ENCODE measurements at places on chromosomes 7 and 10.
A peak's percentile ranks its signal among the peaks of the same experiment; 100 is the strongest.

DNA sequence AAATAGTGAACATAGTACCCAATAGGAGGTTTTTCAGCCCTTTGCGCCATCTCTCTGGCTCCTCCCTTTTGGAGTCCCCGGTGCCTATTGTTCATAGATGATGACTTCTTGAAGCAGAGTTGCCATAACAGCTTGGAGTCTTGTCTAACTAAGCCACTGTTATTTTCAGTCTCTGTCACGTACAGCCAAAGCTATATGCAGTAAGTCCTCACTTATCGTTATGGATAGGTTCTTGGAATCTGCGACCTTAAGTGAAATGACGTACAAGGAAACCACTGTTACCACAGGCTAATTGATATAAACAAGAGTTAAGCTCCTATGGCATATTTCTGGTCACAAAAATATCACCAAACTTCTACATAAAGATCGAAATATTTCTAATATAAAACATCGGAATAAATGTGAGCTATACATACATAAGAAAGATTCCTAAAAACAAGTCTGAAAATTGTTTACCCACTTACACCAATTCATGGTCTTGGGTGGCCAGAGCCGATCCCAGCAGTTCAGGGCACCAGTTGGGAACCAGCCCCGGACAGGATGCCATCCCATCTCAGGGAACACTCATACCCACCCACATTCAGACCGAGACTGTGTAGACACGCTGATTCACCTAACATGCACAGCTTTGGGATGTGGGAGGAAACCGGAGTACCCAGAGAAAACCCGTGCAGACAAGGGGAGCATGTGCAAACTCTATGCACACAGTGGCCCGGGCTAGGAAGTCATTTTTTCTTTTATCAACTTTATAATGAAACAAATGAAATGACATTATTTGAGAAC is 76.0 kb upstream of the PRPS1L1 start:
- no peaks in the 10 kb centered on the region for H3K27me3 ChIP-seq
- no peak overlapping the region for H3K27ac ChIP-seq
- H3K36me3 ChIP-seq = peaks cover 3% of the 10 kb centered on the region
- no peak overlapping the region for H3K4me3 ChIP-seq
- no peaks in the 10 kb centered on the region for H3K4me1 ChIP-seq

- H3K36me3 ChIP-seq = no peaks in the 10 kb centered on the region
- peaks cover 9% of the 10 kb centered on the region for H3K4me1 ChIP-seq
- peak overlapping the region; percentile 1 for H3K27ac ChIP-seq
- H3K27me3 ChIP-seq = peaks cover 7% of the 10 kb centered on the region
Observed at GRCh38 chr7:39733881-39734632, 110.7 kb downstream of the RALA start.

GRCh38 chr10:85545874-85546273 is 820.7 kb downstream of the GRID1 start:
- H3K4me3 ChIP-seq = no peak overlapping the region
- no peaks in the 10 kb centered on the region for H3K36me3 ChIP-seq
- DNase-seq = no peak
- H3K27me3 ChIP-seq = no peaks in the 10 kb centered on the region

DNA sequence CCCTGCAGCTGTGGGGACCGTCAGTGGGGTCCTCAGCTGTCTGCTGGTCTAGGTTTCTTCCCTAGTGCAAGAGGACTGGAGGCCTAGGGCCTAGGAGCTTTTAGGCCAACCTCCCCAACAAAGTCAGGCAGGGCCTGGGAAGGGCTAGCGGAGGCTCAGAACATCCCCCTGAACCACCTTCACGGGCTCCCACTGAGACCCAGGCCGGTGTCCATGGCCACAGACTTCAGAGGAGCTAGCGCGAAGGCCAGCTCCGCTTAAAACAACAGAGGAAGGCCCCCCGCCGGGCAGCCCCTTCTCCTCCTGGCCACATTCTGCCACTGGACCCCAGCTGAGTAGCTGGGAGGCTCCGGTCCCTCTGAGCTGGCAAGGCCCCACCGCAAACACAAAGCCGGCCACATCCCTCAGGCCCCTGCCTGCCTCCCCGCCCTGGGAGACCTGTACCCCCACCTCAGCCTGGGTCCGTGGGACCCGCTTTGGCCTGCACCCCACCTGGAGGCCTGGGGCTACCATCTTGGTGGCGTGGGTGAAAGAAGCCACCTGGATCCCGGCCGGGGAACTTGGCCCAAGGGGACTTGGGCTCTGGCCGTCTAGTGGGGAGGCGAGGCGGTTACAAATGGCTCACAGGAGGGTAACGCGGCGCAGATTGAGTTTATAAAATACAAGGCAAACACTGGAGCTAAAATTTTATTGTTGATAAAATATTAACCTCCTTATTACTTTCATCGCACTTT is 5.4 kb upstream of the UNCX start:
- H3K27me3 ChIP-seq = peaks cover 100% of the 10 kb centered on the region
- peak; percentile 64 for DNase-seq
- H3K27ac ChIP-seq = no peak overlapping the region

DNA sequence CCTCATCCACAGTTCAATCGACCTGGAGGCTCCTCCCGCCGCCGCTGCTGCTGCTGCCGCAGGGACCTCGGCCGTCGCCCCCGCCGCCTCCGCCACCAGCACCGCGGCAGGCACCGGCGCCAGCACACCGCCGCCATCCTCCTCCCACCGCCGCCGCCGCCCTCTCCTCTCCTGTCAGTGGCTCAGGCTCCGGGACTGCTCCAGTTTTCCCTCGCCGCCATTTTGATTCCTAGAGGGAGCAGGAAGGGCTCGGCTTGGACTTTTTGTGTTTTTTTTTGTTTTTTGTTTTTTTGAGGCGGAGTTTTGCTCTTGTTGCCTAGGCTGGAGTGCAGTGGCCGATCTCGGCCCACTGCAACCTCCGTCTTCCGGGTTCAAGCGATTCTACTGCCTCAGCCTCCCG is 3.0 kb upstream of the MCM10 start:
- H3K36me3 ChIP-seq = no peaks in the 10 kb centered on the region
- H3K27ac ChIP-seq = no peak overlapping the region
- peak; percentile 19 for DNase-seq
- peaks cover 7% of the 10 kb centered on the region for H3K4me1 ChIP-seq
- H3K4me3 ChIP-seq = no peak overlapping the region
- H3K27me3 ChIP-seq = no peaks in the 10 kb centered on the region

GRCh38 chr7:55587687-55588378 is 15.5 kb upstream of the VOPP1 start:
- no peak overlapping the region for H3K4me3 ChIP-seq

- no peak overlapping the region for H3K4me3 ChIP-seq
- no peaks in the 10 kb centered on the region for H3K27me3 ChIP-seq
- H3K4me1 ChIP-seq = no peaks in the 10 kb centered on the region
Observed at GRCh38 chr7:63093481-63093880, 905.2 kb upstream of the ZNF722 start.

DNA sequence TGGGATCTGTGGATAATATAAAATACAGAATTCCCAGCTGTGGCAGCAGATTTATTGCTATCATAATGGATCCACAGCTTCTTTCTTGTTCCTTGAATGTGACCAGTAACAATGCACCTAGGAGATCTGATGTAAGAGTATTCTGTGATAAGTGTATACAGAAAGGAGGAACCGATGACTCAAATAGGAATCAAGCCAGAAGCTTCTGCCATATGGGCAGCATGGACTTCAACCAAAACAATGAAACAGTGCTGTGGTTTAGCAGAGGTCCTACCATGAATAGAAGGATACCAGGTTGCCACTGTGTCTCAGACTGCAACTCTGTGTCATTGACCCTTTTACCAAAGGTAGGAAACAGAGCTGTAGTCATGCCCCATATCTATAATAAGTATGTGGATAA is 81.8 kb downstream of the PTPRZ1 start:
- DNase-seq = no peak
- H3K36me3 ChIP-seq = no peaks in the 10 kb centered on the region
- no peaks in the 10 kb centered on the region for H3K27me3 ChIP-seq
- peaks cover 3% of the 10 kb centered on the region for H3K4me1 ChIP-seq
- no peak overlapping the region for H3K27ac ChIP-seq

- no peak overlapping the region for H3K27ac ChIP-seq
- H3K36me3 ChIP-seq = no peaks in the 10 kb centered on the region
- no peak overlapping the region for H3K4me3 ChIP-seq
Observed at GRCh38 chr7:37672926-37673325, 10.6 kb upstream of the GPR141 start.

DNA sequence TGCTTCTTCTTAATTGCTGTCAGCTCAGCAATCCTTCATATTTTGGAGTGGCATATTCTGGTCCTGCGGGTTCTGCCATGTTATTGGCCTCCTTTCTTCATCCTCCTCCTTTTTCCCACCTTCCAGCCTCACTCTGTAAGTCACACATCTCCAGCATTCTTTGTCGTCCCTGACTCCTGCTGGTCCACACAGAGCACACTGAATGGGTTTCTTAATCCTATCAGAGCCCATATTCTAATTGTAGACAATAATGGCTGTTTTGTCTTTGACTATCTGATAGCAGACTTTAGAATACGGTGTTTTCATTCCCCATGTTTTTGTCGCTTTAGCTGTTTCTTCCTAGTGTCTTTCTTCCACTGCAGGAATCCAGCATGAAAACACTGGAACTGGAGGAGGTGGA is 389.6 kb downstream of the REEP3 start:
- peak overlapping the region; percentile 87 for H3K27ac ChIP-seq
- peak; percentile 89 for DNase-seq
- H3K4me1 ChIP-seq = peaks cover 41% of the 10 kb centered on the region
- no peaks in the 10 kb centered on the region for H3K27me3 ChIP-seq
- H3K4me3 ChIP-seq = peak overlapping the region; percentile 4

DNA sequence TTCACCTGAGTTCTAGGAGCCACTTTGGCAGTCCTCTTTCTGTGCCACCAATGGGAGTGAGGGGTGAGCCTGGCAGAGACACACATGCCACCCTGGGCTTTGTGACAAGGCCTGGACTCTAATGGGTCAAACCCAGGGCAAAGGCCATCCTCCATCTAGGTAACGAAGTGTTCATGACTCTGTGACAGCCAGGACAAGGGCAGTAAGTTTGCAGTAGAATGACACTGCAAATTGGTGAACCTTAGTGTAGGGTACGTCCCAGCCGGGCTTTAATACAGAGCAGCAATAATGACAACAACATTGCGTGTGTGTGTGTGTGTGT is 43.3 kb downstream of the PAPSS2 start:
- no peak overlapping the region for H3K4me3 ChIP-seq
- no peak for DNase-seq
- no peaks in the 10 kb centered on the region for H3K27me3 ChIP-seq
- no peaks in the 10 kb centered on the region for H3K4me1 ChIP-seq
- no peaks in the 10 kb centered on the region for H3K36me3 ChIP-seq

GRCh38 chr7:139106959-139107358 is 2.6 kb downstream of the ZC3HAV1 start:
- H3K36me3 ChIP-seq = no peaks in the 10 kb centered on the region
- DNase-seq = no peak
- H3K27me3 ChIP-seq = peaks cover 52% of the 10 kb centered on the region
- H3K27ac ChIP-seq = no peak overlapping the region
- H3K4me3 ChIP-seq = no peak overlapping the region

DNA sequence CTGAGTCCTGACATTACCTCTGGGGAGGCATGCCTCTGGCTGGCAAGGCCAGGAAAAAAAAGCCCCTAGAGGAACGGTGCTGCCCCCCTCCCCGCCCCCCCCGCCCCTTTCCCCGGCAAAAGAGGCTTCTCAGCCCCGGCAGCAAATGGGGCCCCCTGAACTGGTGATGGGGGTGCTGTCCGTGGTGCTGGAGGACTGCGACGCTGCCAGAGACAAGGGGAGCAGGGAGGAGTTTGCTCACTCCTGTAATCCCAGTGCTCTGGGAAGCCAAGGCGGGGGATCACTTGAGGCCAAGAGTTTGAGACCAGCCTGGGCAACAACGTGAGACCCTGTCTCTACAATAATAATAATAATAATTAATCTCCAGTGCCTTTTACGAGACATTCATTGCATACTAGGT is 23.7 kb downstream of the SRRM3 start:
- H3K36me3 ChIP-seq = no peaks in the 10 kb centered on the region
- no peak overlapping the region for H3K4me3 ChIP-seq
- peak; percentile 88 for DNase-seq
- peaks cover 5% of the 10 kb centered on the region for H3K4me1 ChIP-seq
- no peak overlapping the region for H3K27ac ChIP-seq

- H3K4me1 ChIP-seq = peaks cover 53% of the 10 kb centered on the region
- no peaks in the 10 kb centered on the region for H3K36me3 ChIP-seq
- DNase-seq = no peak
- peak overlapping the region; percentile 40 for H3K27ac ChIP-seq
- H3K4me3 ChIP-seq = no peak overlapping the region
Observed at GRCh38 chr10:51907361-51907760, 208.0 kb upstream of the CSTF2T start.

GRCh38 chr10:7948371-7949000 is 106.0 kb upstream of the GATA3 start:
- H3K4me1 ChIP-seq = no peaks in the 10 kb centered on the region
- H3K27ac ChIP-seq = no peak overlapping the region
- H3K4me3 ChIP-seq = no peak overlapping the region
- no peaks in the 10 kb centered on the region for H3K36me3 ChIP-seq
- H3K27me3 ChIP-seq = no peaks in the 10 kb centered on the region
- DNase-seq = no peak

- no peak overlapping the region for H3K27ac ChIP-seq
- no peaks in the 10 kb centered on the region for H3K27me3 ChIP-seq
- no peak for DNase-seq
Observed at GRCh38 chr10:4646547-4646946, 179.5 kb upstream of the AKR1E2 start.

- H3K36me3 ChIP-seq = no peaks in the 10 kb centered on the region
- no peaks in the 10 kb centered on the region for H3K27me3 ChIP-seq
- H3K27ac ChIP-seq = no peak overlapping the region
Observed at GRCh38 chr7:879093-879492, 2.7 kb downstream of the GET4 start.

GRCh38 chr10:88852327-88852726 is 683 bp upstream of the ANKRD22 start:
- no peak for DNase-seq
- no peaks in the 10 kb centered on the region for H3K27me3 ChIP-seq
- no peaks in the 10 kb centered on the region for H3K36me3 ChIP-seq

DNA sequence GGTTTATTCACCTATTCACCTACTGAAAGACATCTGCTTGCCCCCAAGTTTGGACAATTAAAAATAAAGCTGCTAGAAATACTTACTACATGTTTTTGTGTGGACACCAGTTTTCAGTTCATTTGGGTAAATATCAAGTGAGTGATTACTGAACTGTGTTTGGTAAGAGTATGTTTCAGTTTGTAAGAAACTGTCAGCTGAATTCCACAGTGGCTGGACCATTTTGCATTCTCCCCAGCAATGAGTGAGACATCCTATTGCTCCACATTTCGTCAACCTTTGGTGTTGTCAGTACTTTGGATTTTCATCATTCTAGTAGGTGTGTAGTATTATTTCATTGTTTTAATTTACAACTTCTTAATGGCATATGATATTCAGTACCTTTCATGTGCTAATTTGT is 17.4 kb upstream of the IKZF1 start:
- no peak overlapping the region for H3K4me3 ChIP-seq
- no peak for DNase-seq
- H3K27me3 ChIP-seq = no peaks in the 10 kb centered on the region
- no peak overlapping the region for H3K27ac ChIP-seq
- no peaks in the 10 kb centered on the region for H3K4me1 ChIP-seq

DNA sequence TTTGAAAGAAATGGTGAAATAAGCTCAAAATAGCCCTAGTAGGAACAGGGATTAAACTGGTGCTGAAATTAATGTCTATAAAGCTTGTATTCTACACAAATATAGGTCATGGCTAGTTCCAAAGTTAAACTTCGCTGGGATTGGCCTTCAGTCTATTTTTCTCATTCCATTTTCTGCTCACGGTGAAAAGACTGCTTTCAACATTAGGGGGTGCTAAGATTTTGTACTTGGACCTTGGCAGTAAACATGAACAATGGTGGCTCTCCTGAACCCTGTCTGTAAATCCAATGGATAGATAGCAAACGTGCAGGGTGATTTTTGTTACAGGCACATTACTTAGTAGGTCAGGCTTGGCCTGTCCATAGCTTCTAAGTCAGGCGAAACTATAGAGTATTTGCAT is 36.0 kb upstream of the RSU1 start:
- H3K4me3 ChIP-seq = no peak overlapping the region
- no peaks in the 10 kb centered on the region for H3K27me3 ChIP-seq
- no peak overlapping the region for H3K27ac ChIP-seq
- DNase-seq = no peak
- no peaks in the 10 kb centered on the region for H3K4me1 ChIP-seq

All from neural progenitor cell (in vitro differentiated cells).